ENCODE measurements at places on chromosomes 2 and 18. TPM values are rescaled to one million over a fixed set of nuclear protein-coding genes. Genes with fewer than 3 reads are reported as not detected.

KLHL14 gene
- total RNA-seq = 10.8 TPM

- no peak for DNase-seq
These were observed 38.6 kb downstream of the SNED1 start for GRCh38 chr2:241036964-241037421.

TUBA3D gene
- total RNA-seq = not detected

- DNase-seq = no peak
These were observed 4.5 kb downstream of the SUCLG1 start for GRCh38 chr2:84454581-84454980.

- no peak for DNase-seq
These were observed 601.1 kb downstream of the ARHGAP15 start for GRCh38 chr2:143730155-143730952.

- peak; percentile 13 for DNase-seq
These were observed 1.7 kb downstream of the PRELID3A start for GRCh38 chr18:12409469-12409868.

- DNase-seq = no peak
These were observed 166.8 kb downstream of the DCDC2C start for GRCh38 chr2:3870222-3870621.

- DNase-seq = no peak
These were observed 157.5 kb downstream of the ZFP36L2 start for GRCh38 chr2:43068631-43069517.

ZNF519 gene
- total RNA-seq = 5.0 TPM

GATA6 gene
- total RNA-seq = 0.35 TPM

- peak; percentile 41 for DNase-seq
These were observed 125.8 kb downstream of the TANC1 start for GRCh38 chr2:159094173-159094737.

FRZB gene
- total RNA-seq = not detected

DNA sequence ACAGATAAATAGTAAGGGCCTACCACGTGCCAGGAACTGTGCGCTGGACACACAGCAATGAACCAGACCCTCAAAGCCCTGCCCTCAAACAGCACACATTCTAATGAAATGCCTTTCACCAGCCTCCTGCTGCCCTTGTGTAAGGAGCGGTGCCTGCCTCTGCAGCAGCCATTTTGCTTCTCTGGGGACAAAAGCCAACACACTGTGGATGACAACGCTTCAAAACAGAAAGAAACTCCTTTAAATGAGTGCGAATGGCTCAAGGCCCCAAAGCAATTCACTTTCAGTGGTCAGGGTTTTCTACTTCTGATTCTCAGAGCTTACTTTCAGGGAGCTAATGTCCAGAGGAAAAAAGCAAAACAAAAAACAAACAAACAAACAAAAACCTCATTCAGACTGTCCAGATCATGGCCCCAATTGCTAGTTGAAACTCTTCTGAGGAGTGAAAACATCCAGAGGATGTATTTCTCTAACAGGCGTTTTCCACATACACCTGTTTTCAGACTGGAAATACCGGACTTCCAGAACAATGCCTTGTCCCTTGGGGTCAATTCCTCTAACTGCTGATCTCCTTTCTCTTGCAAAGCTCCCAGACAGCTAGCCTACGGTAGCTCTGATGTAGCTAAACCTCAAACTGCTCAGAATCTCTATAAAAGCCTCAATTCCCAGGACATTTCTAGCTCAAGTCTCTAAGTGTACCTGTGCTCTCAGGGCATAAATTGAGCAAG is 323.3 kb upstream of the ZNF521 start:
- no peak for DNase-seq

KIAA2012 gene
- not detected for total RNA-seq

FBXO36 gene
- total RNA-seq = 4.2 TPM

SLC16A14 gene
- 1.8 TPM for total RNA-seq

DNA sequence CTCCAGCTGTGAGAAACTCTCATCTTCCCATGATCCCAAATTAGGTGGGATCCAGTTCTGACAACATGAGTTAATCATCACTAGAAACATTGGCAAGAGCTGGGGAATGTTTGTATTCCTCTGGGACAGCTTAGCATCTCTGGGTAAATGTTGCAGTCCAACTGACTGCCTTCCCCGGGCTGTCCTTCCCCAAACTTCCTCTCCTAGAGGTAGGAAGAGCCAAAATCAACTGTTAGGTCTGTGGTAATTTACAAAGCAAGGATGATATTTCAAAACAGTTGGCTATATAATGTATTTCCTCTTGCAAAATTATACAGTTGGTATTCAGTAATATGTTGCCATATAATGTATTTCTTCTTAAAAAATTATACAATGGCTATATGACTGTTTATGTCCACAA is 148.5 kb downstream of the MGAT5 start:
- peak; percentile 28 for DNase-seq

- DNase-seq = no peak
These were observed 241.9 kb downstream of the BCL11A start for GRCh38 chr2:60311524-60311923.

DNA sequence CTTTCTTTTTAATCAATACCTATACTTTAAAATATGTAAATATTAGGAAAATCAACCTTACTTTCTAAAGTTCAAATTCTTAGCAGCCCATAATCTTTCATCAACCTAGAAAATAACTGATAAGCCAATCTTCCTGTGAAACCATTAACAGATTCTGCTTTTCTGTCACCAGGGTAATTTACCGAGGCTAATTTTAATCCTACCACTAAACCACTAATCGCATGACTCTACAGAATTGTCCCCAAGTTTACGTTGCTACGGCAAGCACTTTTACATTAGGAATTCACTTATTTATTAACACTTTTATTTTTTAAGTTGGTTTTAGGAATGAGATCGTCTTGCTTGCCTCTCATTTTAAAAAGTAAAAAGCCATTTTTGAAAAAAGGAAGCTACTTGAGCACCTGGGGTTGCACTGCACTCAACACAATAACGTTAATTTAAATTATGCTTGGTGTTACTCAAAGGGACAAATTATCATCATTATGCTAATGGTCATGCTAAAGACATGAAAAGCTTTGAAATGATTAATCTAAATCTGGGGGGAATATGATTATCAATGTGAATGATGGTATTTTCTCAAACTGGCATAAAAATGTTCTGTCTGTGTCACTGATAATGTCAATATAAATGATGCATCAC is 10.2 kb downstream of the ZNF516 start:
- no peak for DNase-seq

All from renal cortical epithelial cell (primary cell).